ENCODE measurements at places on chromosomes 3 and 15.
A peak's percentile ranks its signal among the peaks of the same experiment; 100 is the strongest.

GRCh38 chr3:128591738-128592426 is 58.7 kb downstream of the RPN1 start:
- no peak for DNase-seq

DNA sequence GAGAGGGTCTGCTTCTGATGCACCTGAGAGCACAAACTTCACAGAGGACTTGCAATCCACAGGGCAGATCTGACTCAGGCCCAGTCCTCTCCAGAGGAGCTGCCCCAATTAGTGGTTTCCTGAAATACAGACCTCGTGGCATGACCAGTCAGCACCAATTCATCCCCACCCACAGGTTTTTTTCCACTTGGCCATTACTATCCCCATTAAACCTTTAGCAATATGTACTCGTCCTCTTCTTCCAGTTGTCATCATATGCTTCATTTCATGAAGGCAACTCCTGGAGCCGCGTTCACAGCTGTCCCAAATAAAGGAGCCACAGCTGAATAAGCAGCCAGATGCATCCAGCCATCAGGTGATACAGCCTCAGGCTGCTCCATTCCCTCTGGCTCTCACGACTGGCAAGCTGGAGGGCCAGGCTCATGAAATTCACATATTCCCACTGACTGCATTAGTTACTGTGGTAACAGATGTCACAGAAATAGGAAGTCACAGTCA is 163.1 kb downstream of the FMN1 start:
- DNase-seq = no peak

DNA sequence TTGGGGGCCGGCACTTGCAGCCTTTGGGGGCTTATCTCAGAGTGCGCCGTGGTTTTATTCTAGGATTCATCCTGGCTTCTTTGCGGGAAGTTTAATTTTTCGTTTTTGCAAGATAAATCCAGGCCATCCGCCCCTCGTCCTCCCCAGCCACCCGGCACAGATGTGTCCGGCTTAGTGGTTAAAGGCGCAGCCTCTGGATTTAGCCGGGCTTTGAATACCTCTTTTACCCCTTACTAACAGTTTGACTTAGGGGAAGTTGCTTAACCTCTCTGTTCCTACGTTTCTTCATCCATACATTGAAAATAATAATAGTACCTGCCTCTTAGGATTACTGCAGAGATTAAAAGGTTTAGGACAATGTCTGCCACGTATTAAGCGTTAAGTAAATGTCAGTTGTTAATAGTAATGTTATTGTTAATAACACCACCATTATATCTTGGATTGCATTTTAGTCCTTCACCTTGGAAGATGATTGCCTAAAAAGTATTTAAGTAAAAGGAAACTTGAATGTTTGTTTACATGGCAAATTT is 714 bp downstream of the ECT2 start:
- peak; percentile 23 for DNase-seq

DNA sequence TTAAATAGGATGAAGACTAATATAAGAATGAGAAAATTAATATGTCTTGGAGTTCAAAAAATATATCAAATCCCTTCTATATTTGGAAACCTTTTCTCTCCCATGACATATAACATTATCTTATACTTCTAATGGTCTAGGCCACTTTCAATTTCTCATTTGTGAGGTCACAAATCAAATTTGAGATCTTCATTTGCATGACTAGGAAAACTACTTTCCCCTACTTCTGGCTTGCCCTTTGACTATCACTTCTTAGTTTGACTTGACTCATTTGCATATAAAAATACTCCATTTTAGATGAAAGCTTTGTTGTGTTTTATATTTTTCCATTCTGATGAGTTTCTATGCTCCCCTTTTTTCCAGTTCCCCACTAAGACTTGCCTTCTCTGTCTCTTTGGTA is 598.6 kb upstream of the TBL1XR1 start:
- DNase-seq = no peak

DNA sequence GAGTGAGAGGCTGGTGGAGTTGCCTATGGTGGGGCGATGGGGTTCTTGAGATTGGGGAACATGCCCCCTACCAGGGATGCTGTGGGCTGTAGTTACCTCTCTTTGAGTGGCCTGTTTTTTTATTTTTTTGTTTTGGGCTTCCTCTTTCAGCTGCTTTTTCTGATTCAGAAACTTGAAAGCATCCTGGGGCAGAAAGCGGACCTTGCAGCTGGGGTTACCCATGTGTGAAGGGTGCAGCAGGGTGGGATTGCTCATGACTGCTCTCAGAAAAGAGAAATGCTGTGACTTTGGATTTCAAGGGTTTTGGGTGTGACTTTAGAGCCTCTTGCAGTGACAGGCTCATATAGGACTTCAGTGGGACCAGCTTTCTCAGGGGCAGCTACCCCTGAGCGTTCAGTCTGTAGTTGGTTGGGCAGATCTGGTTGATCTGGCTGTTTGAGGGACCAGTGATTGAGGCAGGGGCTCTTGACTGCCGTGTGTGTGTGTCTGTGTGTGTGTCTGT is 1.8 kb downstream of the LIMD1 start:
- DNase-seq = no peak

DNA sequence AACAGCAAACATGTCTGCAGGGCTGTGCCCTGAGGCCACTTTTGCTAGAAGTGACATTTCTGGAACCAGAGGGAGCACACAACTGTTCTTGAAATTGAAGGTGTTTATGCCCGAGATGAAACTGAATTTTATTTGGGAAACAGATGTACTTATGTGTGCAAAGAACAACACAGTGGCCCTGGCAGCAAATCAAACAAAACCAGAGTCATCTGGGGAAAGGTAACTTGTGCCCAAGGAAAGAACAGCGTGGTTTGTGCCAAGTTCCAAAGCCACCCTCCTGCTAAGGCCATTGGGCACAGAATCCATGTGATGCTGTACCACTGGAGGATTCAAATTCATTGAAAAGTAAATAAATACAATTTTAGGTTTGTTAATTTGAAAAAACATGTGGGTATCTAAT is 31.2 kb upstream of the RARRES1 start:
- DNase-seq = no peak

GRCh38 chr3:187212705-187213104 is 15.4 kb downstream of the RTP1 start:
- DNase-seq = no peak

Data from HuH-7 (cell line).